ENCODE measurements at places on chromosomes 4 and X.

- DNase-seq, result no peak
Measured at GRCh38 chr4:102799816-102800215, 27.5 kb downstream of the UBE2D3 start.

DNA sequence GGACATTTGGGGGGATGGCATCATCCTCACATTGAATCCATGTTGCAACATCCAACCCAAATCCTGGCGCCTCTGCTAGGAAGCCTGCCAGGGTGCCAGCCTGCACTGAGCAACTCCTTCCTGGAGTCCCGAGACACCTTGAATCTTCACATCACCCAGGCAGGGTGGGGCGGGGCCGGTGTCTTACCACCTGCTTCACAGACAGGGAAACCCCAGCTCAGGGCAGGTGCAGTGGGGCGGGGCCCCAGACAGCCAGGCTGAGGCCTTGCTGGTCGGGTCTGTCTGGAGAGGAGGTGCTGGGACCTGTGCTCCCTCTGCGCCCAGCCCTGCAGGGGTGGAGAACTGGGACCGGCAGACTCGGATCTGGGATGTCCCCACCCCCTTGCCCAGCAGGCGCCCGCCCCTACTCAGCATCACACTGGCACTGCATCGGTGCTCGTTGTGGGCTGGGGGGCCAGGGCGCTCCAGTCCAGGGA, 31.5 kb upstream of the HTRA3 start:
- DNase-seq, result no peak

DNA sequence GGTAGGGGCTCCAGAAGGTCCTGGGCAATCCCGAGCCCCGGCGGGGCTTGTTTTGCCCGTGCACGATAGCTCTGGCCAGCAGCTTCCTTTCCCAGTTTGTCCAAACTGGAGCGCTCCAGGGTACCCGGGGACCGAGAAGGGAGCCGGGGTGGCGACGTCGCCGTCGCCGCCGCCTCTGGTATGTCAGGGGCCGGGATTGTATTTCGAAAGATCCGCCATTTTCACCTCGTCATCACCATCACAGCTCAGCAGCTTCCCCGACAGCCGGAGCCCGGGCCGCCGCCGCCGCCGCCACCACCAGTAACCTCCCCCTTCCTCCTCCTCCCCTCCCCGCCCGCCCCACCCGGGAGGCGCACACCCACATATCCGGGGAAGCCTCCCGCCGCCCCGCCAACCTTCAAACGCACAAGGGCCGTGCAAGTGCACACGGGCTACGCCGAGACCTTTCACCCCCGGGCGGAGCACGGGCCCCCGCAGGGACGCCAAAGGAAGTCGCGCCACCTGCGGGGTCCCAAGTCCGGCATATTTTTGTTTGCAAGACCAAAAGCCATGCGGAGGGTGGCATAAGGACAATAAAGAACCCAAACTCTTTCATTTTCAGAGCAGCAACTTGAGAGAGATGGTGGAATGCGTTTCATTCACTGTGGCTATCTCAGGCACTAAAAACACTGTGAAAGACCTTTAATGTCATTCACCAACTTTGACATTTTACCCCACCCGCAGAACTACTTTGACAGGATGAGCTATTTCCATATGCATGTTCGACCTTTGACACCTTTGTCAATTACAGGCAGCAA, at the start of gene LIN54:
TSS of gene LIN54 (minus strand) at position 302 of the 797 bp plus-strand sequence. CDS start 25,979 bp downstream, outside the sequence.
- peak; percentile 48 for DNase-seq

DNA sequence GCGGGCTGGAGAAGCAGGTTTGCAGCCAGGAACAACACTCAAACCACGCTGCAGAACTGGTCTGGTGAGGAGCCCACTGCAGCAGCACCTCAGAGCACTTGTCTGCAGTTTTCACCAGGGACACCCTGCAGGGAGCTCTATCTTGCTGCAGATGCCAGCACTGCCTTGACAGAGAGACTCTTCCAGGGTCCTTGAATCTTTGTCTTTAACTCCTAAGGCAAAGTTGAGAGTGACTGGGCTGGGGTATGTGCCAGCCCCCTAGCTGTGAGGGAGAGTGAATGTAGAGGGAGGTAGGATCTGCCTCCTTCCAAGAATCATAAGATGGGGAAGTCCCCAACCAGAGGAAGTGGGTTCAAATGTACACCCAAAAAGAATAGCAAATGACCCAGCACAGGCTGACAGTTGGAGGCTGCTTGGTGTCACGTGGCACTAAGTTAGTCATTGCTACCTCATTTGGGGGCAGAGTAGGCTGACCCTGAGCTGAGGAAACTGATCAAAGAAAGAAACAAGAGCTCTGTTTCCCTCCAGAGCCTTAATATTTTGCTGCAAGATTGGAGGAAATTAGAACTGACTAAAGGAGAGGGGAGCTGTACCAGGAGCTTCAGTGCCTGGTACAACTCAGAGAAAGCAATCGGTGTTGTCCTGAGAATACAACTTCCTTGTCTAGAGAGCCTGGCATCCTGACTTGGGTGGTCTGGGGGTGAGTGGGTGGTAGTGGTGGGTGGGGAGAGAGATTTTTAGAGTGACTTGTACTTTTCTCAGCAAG, 28.2 kb upstream of the HUWE1 start:
- DNase-seq, result no peak

DNA sequence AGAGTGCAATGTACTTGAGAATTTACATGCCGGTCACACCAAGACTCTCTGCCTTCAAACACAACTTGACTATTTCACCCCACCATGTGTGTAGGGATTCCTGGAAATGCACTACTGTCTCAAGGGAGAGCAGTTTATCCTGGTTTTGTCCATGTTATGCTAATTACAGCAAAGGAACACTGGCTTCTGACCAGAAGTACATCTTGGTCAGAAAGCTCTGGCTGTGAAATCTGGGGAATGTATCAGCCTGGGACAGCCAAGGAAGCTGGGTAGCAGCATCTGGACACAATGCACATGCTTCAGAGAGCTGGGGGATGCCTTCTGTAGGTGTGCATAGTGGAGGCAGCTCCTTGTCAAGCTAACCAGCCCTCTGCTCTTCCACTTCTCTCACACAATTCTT, 1432.6 kb upstream of the TENM3 start:
- DNase-seq, result no peak

GRCh38 chrX:34503119-34503518, 154.0 kb downstream of the TMEM47 start:
- no peak for DNase-seq

- DNase-seq, result no peak
Measured at GRCh38 chrX:14779580-14779979, 93.3 kb downstream of the FANCB start.

GRCh38 chr4:147940171-147940570, 208.3 kb downstream of the ARHGAP10 start:
- DNase-seq, result no peak

DNA sequence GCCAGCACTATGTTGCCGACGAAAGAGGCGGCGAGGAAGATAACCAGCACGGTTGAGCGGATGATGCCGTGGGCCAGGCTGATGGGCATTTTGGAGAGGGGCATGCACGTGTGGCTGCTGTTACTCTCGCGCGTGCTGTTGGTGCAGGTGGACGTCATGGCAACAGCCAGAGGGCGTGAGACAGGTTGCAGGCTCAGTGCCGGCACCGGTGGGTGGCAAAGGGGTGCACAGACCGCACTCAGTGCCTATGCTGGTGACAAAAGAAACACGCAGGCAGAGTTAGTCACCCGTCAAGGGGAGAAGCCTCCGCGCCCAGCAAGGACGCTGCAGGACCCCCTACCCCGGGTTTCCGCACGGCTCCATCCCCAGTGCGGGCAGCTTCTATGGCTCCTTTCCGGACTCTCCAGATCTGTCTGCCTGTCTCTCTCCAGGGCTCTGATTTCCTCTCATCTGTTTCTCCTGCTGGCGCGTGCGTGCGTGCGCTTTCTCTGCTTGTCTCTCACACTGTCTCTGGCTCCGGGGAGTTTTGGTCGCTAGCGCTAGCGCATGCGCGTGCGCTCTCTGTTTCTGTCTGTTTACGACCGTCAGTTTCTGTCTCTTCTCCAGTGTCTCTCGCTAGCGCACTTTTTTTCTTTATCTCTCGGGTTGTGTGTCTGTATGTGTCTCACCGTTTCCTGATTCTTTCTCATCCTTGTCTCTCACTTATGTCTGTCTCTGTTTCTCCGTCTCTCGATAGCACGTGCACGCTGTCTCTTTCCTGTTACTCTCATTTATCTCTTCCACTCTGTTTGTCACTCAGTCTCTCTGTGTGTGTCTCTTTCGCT, 2.1 kb downstream of the GPR101 start:
- no peak for DNase-seq

GRCh38 chr4:131370846-131371245, 1778.2 kb upstream of the PCDH10 start:
- DNase-seq, result no peak

GRCh38 chr4:109629775-109630174, 69.7 kb downstream of the MCUB start:
- DNase-seq, result no peak

- peak; percentile 43 for DNase-seq
Measured at GRCh38 chr4:68375667-68376559, 26.0 kb upstream of the YTHDC1 start.

- peak; percentile 51 for DNase-seq
Measured at GRCh38 chr4:37802068-37802666, 24.3 kb upstream of the PGM2 start.

Measured in NCI-H226 (cell line).